ENCODE measurements at places on chromosomes 11 and 22.
A peak's percentile ranks its signal among the peaks of the same experiment; 100 is the strongest.

GRCh38 chr22:30516273-30516672 lies 10.8 kb upstream of the SEC14L4 start:
- H3K27me3 ChIP-seq, result no peaks in the 10 kb centered on the region
- DNase-seq, result no peak
- no peaks in the 10 kb centered on the region for H3K36me3 ChIP-seq
- no peak overlapping the region for H3K27ac ChIP-seq
- H3K4me1 ChIP-seq, result no peaks in the 10 kb centered on the region

GRCh38 chr11:119206511-119207414 lies 624 bp downstream of the CBL start:
- H3K36me3 ChIP-seq, result no peaks in the 10 kb centered on the region
- H3K4me3 ChIP-seq, result peak overlapping the region; percentile 61
- DNase-seq, result peak; percentile 55

DNA sequence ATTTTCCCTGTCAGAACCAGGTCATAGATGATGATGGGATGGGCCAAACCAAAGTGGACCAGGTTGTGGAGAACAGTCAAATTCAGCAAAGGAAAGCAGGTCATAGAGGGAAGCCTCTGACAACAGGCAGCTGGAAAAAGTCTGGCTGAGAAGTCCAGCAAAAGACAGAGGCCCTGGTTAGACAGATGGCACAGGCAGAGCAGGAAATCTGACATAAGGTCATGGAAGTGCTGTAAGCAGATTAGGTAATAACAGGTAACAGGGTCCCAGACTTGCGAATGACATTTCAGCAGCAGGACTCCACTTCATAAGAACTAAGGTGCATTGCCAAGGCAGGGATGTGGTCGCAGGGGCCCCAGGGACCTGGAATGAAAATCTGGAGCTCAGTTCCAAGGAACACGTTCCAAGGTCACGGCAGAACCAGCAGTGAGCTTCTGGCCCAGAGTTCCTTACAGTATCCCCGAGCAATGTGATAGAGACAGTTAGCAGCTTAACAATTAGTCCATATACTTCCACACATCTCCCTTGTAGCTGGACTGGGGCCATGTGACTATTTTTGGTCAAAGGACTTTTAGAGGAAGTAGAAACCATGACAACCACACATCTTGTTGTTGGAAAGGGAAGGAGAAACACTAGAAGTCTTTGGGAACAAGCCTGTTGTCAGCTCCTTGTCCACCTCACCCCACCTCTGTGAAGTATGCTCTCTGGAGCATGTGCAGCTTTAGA lies 75.4 kb downstream of the ME3 start:
- no peaks in the 10 kb centered on the region for H3K27me3 ChIP-seq
- no peaks in the 10 kb centered on the region for H3K36me3 ChIP-seq
- H3K4me1 ChIP-seq, result peaks cover 7% of the 10 kb centered on the region
- no peak for DNase-seq
- H3K27ac ChIP-seq, result no peak overlapping the region
- H3K4me3 ChIP-seq, result no peak overlapping the region

GRCh38 chr11:36109850-36110606 lies 166.2 kb downstream of the LDLRAD3 start:
- no peak overlapping the region for H3K4me3 ChIP-seq
- no peaks in the 10 kb centered on the region for H3K4me1 ChIP-seq
- no peak for DNase-seq
- H3K27ac ChIP-seq, result no peak overlapping the region
- H3K36me3 ChIP-seq, result no peaks in the 10 kb centered on the region

GRCh38 chr11:114816791-114817190 lies 138.5 kb downstream of the NXPE2 start:
- H3K27ac ChIP-seq, result no peak overlapping the region
- no peak overlapping the region for H3K4me3 ChIP-seq
- H3K36me3 ChIP-seq, result no peaks in the 10 kb centered on the region
- H3K4me1 ChIP-seq, result no peaks in the 10 kb centered on the region
- no peak for DNase-seq

- no peaks in the 10 kb centered on the region for H3K4me1 ChIP-seq
- H3K27ac ChIP-seq, result peak overlapping the region; percentile 66
- H3K36me3 ChIP-seq, result no peaks in the 10 kb centered on the region
- no peaks in the 10 kb centered on the region for H3K27me3 ChIP-seq
- H3K4me3 ChIP-seq, result no peak overlapping the region
Measured at GRCh38 chr11:59223611-59224010, 10.9 kb upstream of the MPEG1 start.

- H3K27ac ChIP-seq, result peak overlapping the region; percentile 60
- H3K27me3 ChIP-seq, result no peaks in the 10 kb centered on the region
- DNase-seq, result no peak
Measured at GRCh38 chr22:31951194-31952093, 7.1 kb downstream of the YWHAH start.

DNA sequence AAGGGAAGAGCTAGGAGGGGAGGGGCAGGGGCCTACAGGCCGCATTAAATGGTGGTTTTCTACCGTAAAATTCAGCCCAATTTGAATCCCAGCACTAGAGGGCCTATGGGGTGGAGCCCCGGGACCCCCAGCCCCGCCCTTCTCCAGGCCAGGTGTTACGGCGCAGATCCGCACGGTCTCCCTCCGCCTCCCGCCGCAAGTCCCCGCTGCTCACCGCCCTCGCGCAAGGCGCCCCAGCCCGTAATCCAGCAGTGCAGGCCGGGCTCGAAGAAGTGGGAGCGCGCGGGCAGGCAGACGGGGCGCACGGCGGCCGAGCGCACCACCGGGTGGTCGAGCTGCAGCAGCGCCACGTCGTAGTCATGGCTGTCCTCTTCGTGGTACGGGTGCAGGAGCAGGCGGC lies 17.3 kb downstream of the KCTD17 start:
- no peak for DNase-seq
- no peaks in the 10 kb centered on the region for H3K4me1 ChIP-seq
- H3K27me3 ChIP-seq, result peaks cover 38% of the 10 kb centered on the region
- no peak overlapping the region for H3K4me3 ChIP-seq
- H3K36me3 ChIP-seq, result no peaks in the 10 kb centered on the region
- H3K27ac ChIP-seq, result no peak overlapping the region

DNA sequence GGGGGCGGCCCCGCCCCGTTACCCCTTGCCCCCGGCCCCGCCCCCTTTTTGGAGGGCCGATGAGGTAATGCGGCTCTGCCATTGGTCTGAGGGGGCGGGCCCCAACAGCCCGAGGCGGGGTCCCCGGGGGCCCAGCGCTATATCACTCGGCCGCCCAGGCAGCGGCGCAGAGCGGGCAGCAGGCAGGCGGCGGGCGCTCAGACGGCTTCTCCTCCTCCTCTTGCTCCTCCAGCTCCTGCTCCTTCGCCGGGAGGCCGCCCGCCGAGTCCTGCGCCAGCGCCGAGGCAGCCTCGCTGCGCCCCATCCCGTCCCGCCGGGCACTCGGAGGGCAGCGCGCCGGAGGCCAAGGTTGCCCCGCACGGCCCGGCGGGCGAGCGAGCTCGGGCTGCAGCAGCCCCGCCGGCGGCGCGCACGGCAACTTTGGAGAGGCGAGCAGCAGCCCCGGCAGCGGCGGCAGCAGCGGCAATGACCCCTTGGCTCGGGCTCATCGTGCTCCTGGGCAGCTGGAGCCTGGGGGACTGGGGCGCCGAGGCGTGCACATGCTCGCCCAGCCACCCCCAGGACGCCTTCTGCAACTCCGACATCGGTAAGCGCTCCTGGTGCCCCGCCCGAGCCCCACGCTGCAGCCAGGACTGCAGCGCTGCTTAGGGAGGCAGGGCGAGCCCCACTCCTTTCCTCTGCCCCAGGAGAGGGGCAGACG lies at the start of gene TIMP3:
Gene TIMP3 (plus strand): TSS at position 169 of the 700 bp plus-strand sequence. CDS start 297 bp downstream, at position 466.
- H3K36me3 ChIP-seq, result no peaks in the 10 kb centered on the region
- peak within 1 kb of the TSS; percentile 93 for H3K27ac ChIP-seq
- peaks cover 43% of the 10 kb centered on the region for H3K27me3 ChIP-seq
- H3K4me1 ChIP-seq, result peaks cover 33% of the 10 kb centered on the region
- H3K4me3 ChIP-seq, result peak within 1 kb of the TSS; percentile 62

- H3K4me3 ChIP-seq, result no peak overlapping the region
- DNase-seq, result no peak
- no peaks in the 10 kb centered on the region for H3K27me3 ChIP-seq
- H3K36me3 ChIP-seq, result no peaks in the 10 kb centered on the region
Measured at GRCh38 chr11:128498721-128499245, 88.6 kb downstream of the ETS1 start.

DNA sequence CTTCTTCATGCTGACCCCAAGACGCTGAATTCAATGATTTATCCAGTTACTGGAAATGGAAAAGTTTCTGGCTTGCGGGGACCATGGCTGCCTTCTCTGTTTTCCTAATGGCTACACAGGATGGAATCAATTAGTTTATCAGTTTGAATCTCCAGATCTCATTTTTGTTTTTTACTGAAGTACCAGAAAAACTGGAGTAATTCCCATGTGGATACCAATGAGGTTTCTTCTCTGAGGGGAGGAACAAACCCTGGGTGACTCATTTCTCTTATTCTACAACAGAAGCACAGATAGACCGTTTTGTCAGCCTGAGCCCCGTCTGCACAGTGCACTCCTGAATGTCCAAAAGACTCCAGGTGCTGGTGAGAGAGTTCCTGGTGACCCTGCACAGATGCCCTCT lies 3.4 kb downstream of the ZNF195 start:
- no peaks in the 10 kb centered on the region for H3K36me3 ChIP-seq
- H3K4me3 ChIP-seq, result no peak overlapping the region
- H3K27ac ChIP-seq, result no peak overlapping the region
- H3K4me1 ChIP-seq, result peaks cover 27% of the 10 kb centered on the region
- H3K27me3 ChIP-seq, result no peaks in the 10 kb centered on the region

DNA sequence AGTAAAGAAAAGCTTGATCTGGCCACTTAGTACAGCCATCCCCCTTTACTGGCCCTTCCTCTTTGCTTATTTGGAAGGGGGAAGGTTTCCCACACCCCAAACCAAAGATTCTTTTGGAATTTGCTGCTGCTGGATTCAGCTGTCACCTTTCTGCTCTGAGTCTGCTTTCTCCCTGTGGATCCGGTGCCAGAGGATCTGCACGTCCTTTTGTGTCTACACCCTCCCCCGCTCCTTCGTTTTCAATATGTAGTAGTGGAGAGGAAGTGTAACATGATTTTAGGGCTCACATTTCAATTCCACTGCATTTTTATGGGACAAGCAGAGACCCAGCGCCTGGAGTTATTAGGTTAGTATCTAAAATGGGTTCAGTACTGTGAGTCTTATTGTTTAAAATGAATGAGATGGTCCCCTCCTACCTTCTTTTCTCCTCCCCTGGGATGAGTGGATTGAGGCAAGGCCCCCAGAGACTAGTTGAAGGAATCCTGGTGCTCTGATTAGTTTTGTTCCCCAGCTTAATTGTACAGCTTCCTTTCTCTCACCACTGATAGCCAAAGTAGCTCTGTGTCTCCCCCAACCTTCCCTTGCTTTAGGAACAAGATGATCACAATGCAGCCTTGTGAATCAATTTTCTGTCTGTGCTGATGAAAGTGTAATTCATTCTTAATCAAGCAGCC lies 30.5 kb upstream of the CABP7 start:
- H3K27ac ChIP-seq, result no peak overlapping the region
- no peaks in the 10 kb centered on the region for H3K27me3 ChIP-seq
- DNase-seq, result no peak
- H3K4me1 ChIP-seq, result no peaks in the 10 kb centered on the region
- H3K36me3 ChIP-seq, result no peaks in the 10 kb centered on the region
- no peak overlapping the region for H3K4me3 ChIP-seq

DNA sequence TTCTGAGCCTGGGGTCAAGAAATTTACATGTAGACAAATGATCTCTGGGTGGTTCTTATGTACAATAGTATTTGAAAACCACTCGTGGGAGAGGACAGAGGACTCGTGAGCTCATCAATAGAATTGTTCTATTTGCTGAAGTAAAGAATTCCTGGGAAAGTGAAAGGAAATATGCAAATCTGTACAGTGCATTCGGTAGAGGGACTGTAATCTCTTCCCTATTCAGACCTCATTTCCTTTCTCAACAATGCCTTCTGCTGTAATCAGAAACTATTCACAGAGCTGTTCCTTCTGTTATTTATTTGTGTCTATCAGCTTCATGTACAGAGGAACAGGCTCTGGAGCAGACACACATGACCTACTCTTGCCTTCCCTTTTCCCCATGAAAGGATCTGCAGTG lies 709.4 kb upstream of the KIRREL3 start:
- H3K4me1 ChIP-seq, result no peaks in the 10 kb centered on the region
- H3K36me3 ChIP-seq, result no peaks in the 10 kb centered on the region
- no peak overlapping the region for H3K27ac ChIP-seq
- no peaks in the 10 kb centered on the region for H3K27me3 ChIP-seq
- DNase-seq, result no peak

GRCh38 chr11:126548581-126549550 lies 193.4 kb downstream of the ST3GAL4 start:
- DNase-seq, result no peak
- H3K27me3 ChIP-seq, result peaks cover 12% of the 10 kb centered on the region
- no peak overlapping the region for H3K4me3 ChIP-seq
- no peak overlapping the region for H3K27ac ChIP-seq

DNA sequence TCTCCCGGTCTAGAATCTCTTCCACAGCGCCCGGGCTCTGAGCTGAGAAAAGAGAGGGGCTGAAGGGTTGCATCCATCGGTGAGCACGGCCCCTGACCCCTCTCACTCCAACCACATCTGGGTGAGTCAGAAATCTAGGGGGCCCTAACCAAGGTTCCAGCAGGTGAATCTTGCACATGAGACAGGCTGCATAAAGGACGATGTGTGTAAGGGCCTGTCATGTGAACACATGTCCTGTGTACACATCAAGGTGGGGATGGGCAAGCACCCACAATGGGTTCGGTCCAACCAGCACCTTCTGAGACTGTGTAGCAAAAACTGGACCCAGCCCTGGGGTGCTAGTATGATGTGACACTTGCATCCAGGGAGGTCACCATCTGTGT lies 1.2 kb downstream of the BET1L start:
- H3K36me3 ChIP-seq, result no peaks in the 10 kb centered on the region
- peaks cover 27% of the 10 kb centered on the region for H3K4me1 ChIP-seq
- H3K27me3 ChIP-seq, result no peaks in the 10 kb centered on the region
- DNase-seq, result peak; percentile 7
- peak overlapping the region; percentile 97 for H3K4me3 ChIP-seq

Measured in transverse colon (tissue), 4 donors.